ENCODE measurements at places on chromosomes 7 and 10. TPM values are rescaled to one million over a fixed set of nuclear protein-coding genes. Genes with fewer than 3 reads are reported as not detected.

- DNase-seq = no peak
- no peaks in the 10 kb centered on the region for H3K4me1 ChIP-seq
- H3K4me3 ChIP-seq = no peak overlapping the region
- no peaks in the 10 kb centered on the region for H3K27me3 ChIP-seq
- no peak overlapping the region for H3K27ac ChIP-seq
Observed at GRCh38 chr7:104779888-104780287, 234.1 kb upstream of the KMT2E start.

GRCh38 chr7:133429371-133429770 lies 176.5 kb downstream of the EXOC4 start:
- no peak overlapping the region for H3K27ac ChIP-seq
- H3K4me3 ChIP-seq = no peak overlapping the region
- H3K36me3 ChIP-seq = no peaks in the 10 kb centered on the region
- no peak for DNase-seq

DNA sequence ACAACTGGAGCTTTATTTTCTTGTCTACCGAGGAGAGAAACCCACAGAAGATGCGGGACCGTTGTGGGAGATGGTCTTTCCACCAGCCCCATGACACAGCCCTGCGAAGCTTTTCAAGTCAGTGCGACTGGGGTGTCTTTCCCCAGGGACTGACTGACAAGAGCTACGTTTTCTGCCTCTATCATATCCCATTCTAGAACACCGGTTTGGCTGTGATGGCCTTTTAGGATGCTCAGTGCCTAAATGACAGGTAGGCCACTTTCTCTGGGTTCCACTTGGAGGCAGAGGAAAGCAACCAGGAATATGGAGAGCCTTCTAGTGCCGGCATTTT lies 16.9 kb downstream of the SLC13A4 start:
- H3K4me1 ChIP-seq = peaks cover 4% of the 10 kb centered on the region
- no peak overlapping the region for H3K4me3 ChIP-seq
- no peak for DNase-seq
- H3K27ac ChIP-seq = no peak overlapping the region
- no peaks in the 10 kb centered on the region for H3K27me3 ChIP-seq

- DNase-seq = no peak
- H3K4me1 ChIP-seq = no peaks in the 10 kb centered on the region
- no peak overlapping the region for H3K4me3 ChIP-seq
- H3K27ac ChIP-seq = no peak overlapping the region
- no peaks in the 10 kb centered on the region for H3K27me3 ChIP-seq
- no peaks in the 10 kb centered on the region for H3K36me3 ChIP-seq
Observed at GRCh38 chr7:91671245-91671644, 209.3 kb downstream of the MTERF1 start.

- H3K4me1 ChIP-seq = peaks cover 21% of the 10 kb centered on the region
- H3K4me3 ChIP-seq = no peak overlapping the region
- no peak for DNase-seq
- no peaks in the 10 kb centered on the region for H3K36me3 ChIP-seq
- no peaks in the 10 kb centered on the region for H3K27me3 ChIP-seq
- H3K27ac ChIP-seq = peak overlapping the region; percentile 42
Observed at GRCh38 chr10:31803606-31804351, 124.9 kb downstream of the ARHGAP12 start.

DNA sequence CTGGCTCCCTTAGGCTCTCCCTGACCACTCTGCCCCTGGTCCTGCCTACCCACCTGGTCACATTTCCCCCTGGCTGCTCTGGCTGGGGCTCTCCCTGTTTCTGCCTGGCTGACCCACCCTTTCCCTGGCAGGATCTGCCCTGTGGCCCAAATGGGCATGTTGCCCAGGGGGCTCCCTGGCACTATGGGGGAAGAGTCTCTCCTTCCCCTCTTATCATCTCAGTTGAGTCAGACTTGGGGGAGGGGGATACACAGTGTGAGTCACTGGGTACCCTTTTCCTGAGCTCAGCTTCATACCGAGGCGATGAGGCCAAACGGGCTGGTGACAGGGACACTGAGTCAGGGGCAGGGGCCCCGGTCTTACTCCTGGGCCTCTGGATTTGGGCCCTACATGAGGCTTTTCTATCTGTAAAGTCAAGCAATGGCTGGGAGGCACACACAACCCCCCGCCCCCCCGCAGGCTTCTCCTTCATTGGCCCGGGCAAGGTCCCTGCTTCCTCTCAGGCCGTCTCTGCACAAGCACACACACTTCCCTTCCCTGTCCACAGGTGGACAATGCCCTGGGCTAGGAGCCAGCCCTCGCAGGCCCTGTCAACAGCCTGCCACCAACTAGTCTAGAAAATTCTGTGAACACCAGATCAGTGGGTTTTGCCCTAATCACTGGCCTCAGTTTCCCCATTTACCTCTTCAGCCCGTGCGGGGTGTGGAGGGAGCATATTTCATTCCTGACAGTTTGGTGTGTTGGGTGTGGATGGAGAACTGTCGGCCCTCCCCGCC lies 627 bp upstream of the FLNC start:
- peaks cover 51% of the 10 kb centered on the region for H3K4me1 ChIP-seq
- H3K27me3 ChIP-seq = no peaks in the 10 kb centered on the region
- DNase-seq = peak; percentile 78
- peaks cover 4% of the 10 kb centered on the region for H3K36me3 ChIP-seq
- peak overlapping the region; percentile 51 for H3K4me3 ChIP-seq

DNA sequence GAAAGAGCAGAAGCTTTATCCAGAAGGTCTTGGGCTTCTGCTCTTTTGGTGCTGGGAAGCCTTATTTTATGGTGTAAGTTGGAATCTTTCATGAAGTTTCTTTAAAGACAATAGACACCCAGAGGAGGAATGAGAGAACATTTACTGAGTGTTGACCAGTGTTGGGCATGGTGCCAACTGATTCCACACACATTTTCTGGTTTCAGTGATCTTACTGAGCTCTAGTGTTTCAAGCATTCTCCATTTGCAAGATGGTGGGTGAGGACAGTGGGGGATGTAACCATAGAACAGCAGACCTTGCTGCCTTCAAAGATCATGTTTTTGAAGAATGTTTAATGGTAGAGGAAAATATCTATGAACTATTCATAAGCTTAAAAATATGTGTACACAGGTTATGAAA lies 114.6 kb downstream of the LRMDA start:
- no peaks in the 10 kb centered on the region for H3K4me1 ChIP-seq
- H3K27ac ChIP-seq = no peak overlapping the region
- no peak for DNase-seq
- no peak overlapping the region for H3K4me3 ChIP-seq
- no peaks in the 10 kb centered on the region for H3K27me3 ChIP-seq

GRCh38 chr10:107930037-107930436 lies 765.5 kb upstream of the SORCS1 start:
- no peak overlapping the region for H3K27ac ChIP-seq
- no peaks in the 10 kb centered on the region for H3K27me3 ChIP-seq
- H3K4me1 ChIP-seq = no peaks in the 10 kb centered on the region

DNA sequence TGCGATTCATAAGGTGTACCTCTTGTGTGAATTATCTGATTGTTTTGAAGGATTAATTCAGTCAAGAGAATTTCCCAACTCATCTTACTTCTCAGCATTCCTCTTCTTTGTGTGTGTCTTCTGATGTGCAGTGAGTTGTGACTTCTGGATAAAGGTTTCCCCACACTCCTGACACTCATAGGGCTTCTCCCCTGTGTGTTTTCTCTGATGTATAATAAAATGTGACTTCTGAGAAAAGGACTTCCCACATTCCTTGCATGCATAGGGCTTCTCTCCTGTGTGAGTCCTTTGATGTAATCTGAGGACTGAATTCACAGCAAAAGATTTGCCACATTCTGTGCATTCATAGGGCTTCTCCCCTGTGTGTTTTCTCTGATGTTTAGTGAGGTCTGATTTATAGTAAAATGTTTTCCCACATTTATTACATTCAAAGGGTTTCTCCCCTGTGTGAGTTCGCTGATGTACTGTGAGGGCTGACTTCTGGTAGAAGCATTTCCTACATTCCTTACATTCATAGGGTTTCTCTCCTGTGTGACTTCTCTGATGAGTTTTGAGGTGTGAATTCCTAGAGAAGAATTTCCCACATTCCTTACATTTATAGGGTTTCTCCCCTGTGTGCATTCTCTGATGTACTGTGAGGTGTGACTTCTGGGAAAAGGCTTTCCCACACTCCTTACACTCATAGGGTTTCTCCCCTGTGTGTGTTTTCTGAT lies 24.2 kb downstream of the ZNF25 start:
- H3K36me3 ChIP-seq = peaks cover 76% of the 10 kb centered on the region
- no peaks in the 10 kb centered on the region for H3K4me1 ChIP-seq
- H3K27ac ChIP-seq = no peak overlapping the region
- H3K4me3 ChIP-seq = no peak overlapping the region
- H3K27me3 ChIP-seq = no peaks in the 10 kb centered on the region

GRCh38 chr10:62742536-62743061 lies 61.9 kb upstream of the ADO start:
- H3K36me3 ChIP-seq = no peaks in the 10 kb centered on the region
- H3K4me3 ChIP-seq = no peak overlapping the region
- no peaks in the 10 kb centered on the region for H3K27me3 ChIP-seq
- DNase-seq = no peak
- no peak overlapping the region for H3K27ac ChIP-seq

DNA sequence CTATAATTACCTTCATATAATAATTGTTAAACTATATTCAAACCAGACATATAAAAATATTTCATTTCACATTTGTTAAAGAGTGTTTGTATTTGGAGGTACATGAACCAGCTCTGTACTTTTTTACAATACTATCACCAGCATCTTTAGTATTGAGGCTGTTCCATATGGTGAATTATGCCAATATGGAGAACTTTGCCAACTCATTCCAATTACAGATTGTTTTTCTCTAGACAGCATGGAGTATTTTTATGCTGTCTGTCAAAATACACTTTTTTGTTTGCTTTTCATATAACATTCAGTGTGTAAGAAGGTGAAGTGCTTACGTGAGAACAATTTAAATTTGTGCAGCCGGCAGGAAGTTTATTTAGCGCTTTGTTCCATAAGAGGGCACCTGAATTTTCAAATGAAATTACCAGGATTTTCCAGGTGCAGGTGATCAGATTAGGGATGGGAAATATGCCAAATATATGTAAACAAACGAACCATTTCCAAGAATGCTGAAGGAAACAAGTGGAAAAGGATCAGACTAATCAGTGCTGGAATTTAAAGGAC lies 54.9 kb downstream of the SEMA3E start:
- H3K4me3 ChIP-seq = no peak overlapping the region
- H3K4me1 ChIP-seq = no peaks in the 10 kb centered on the region
- no peaks in the 10 kb centered on the region for H3K36me3 ChIP-seq

DNA sequence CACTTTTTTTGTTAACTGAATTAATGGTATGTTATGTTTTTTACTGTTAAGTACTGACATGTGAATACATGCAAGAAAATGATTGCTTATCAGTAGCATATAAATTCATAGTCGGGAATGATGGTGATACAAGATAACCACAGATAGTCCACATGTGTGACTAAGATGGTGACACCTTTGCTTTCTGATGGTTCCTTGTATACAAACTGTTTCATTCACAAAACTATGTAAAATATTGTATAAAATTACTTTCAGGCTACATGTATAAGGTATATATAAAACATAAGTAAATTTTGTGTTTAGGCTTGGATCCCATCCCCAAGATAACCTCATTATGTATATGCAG lies 10.0 kb downstream of the CISD1 start:
- H3K4me1 ChIP-seq = peaks cover 19% of the 10 kb centered on the region
- H3K36me3 ChIP-seq = no peaks in the 10 kb centered on the region
- no peak for DNase-seq
- no peak overlapping the region for H3K4me3 ChIP-seq
- H3K27me3 ChIP-seq = no peaks in the 10 kb centered on the region

- no peak overlapping the region for H3K4me3 ChIP-seq
- no peak overlapping the region for H3K27ac ChIP-seq
- no peaks in the 10 kb centered on the region for H3K4me1 ChIP-seq
Observed at GRCh38 chr7:49527182-49527581, 246.3 kb upstream of the VWC2 start.

GRCh38 chr10:123891144-123892071 lies at the start of gene CPXM2:
Gene CPXM2, minus strand, starts transcription at chr10:123891807. Its CDS starts 148 bp downstream, at chr10:123891659.
- no peaks in the 10 kb centered on the region for H3K4me1 ChIP-seq
- DNase-seq = no peak
- no peaks in the 10 kb centered on the region for H3K36me3 ChIP-seq
- peak within 1 kb of the TSS; percentile 54 for H3K27ac ChIP-seq
- peaks cover 12% of the 10 kb centered on the region for H3K27me3 ChIP-seq

GRCh38 chr7:132430861-132431822 lies 145.1 kb downstream of the PLXNA4 start:
- no peak overlapping the region for H3K27ac ChIP-seq
- no peaks in the 10 kb centered on the region for H3K27me3 ChIP-seq
- H3K4me3 ChIP-seq = no peak overlapping the region
- no peaks in the 10 kb centered on the region for H3K4me1 ChIP-seq
- H3K36me3 ChIP-seq = no peaks in the 10 kb centered on the region

ACSM6 gene
- total RNA-seq = not detected

GPR15LG gene
- total RNA-seq = 0.92 TPM

MPP7 gene
- total RNA-seq = 8.5 TPM

SFRP5 gene
- total RNA-seq = 0.25 TPM

SPDYE1 gene
- not detected for total RNA-seq

ZCWPW1 gene
- 8.5 TPM for total RNA-seq

MKI67 gene
- total RNA-seq = 1.4 TPM

WDFY4 gene
- 0.51 TPM for total RNA-seq

AGBL3 gene
- 1.9 TPM for total RNA-seq
